ENCODE measurements at places on chromosomes 3 and 15.

DNA sequence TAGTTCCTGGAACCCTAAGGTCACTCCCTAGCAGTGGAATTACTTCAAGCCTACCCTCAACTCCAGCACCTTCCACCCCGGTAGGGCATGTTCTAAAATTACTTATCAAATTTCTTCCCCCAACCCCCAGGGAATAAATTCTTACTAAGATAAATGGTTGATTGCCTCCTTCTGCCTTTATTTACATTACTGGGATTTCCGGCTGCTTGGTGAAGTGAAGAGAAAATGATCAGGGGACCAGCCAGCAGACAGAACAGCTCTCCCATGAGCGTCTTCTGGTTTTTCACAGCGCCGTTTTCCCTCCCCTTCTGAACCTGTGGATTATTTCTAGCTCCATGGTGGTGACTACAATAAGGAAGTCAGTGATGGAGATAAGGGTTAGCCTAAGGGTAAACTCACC lies 521.5 kb upstream of the PPP2R3A start:
- no peak for DNase-seq

DNA sequence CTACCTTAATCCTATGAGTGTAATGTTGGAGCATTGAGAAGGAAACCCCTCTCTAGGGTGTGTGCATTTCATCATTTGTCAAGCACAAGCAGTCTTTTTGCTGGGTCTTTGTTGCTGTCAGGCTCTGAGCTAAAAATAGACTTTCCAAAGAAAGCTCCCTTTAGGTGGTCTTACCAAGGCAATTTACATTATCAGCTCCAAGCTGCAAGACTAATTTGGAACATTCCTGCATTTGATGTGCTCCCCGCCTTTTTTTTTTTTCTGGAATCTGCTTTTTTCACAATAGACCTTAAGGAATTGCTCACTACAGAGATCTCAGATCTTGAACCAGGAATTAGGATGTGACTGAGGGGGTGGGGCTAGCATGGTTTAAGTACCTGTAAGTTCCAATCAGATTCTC lies 60.6 kb upstream of the STAC start:
- no peak for DNase-seq

- no peak for DNase-seq
Measured at GRCh38 chr3:13080026-13080425, 6.8 kb upstream of the IQSEC1 start.

GRCh38 chr3:22244761-22245521 lies 493.9 kb upstream of the ZNF385D start:
- DNase-seq: no peak

DNA sequence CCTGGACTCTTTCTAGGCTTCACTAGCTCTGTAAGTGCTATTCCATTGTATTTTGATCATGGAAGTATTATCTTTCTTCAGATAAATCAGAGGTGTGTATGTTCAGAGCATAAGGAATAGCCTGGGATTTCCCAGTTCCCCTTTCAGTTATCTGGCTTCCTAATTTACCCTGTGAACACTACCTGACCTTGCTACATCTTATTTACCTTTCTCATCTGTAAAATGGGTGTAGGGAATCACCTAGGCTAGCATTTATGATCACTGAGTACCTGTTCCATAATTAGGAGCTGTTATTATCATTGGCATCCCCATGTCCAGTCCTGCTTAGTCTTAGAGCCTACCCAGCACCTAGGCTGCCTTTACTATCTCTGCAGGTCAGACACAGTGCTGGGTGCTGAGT lies 149.3 kb upstream of the NR2F2 start:
- no peak for DNase-seq

DNA sequence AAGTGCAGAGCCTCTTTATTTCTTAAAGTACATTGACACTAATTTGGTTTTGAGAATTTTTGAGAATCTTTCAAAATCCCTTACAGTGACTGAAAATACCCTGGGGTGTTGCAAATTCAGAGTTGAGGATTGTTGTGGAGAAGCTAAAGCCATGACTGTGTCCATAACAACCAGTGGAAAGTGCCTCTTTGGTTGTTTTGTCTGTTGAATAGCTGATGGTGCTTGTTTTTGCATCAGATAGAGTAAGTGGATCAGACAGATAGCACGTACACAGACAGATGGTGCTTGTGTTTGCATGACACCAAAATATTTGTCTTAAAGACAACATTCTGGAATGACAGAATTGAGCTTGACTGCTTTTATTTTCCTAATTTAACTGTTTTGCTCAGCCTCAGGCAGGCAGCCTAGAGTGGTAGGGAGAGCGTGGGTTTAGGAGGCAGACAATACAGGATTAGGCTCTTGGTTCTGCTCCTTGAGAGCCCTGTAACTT lies 265.0 kb downstream of the IL20RB start:
- no peak for DNase-seq

GRCh38 chr3:24299806-24300626 lies 194.6 kb downstream of the THRB start:
- no peak for DNase-seq

GRCh38 chr15:60062826-60063225 lies 58.7 kb downstream of the FOXB1 start:
- DNase-seq: no peak

- no peak for DNase-seq
Measured at GRCh38 chr3:169660709-169661360, 2.7 kb downstream of the MECOM start.

DNA sequence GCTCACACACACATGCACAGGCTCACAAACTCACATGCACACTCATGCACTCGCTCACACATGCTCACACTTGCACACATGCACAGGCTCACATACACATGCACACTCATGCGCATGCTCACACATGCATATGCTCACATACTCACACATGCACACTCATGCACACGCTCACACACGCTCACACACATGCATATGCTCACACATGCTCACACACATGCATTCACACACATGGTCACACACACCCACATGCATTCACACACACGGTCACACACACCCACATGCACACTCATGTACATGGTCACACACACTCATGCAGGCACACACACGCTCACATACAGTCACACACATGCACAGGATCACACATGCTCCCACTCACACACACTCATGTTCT lies 132.8 kb upstream of the SMAD3 start:
- DNase-seq: no peak

DNA sequence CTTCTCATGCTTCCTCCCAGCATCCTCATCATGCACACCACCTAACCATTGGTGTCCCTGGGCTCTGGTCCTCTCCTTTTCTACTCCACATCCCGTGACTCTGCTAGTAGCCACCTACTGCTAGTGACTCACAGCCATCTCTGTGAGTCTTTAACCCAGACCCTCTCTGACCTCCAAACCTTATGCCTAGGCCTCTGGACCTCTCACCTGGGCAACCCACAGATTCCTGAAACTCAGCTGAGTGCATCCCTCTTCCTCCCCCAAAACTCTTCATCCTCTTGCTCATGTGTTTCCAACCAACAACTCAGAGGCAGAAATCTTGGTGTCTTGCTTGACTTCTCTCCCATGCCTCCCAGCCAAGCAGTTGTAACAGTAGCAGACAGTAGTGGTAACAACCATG lies 20.0 kb upstream of the SLCO2A1 start:
- no peak for DNase-seq
